ENCODE measurements at places on chromosomes 16 and 17. TPM values are rescaled to one million over a fixed set of nuclear protein-coding genes. Genes with fewer than 3 reads are reported as not detected.
A peak's percentile ranks its signal among the peaks of the same experiment; 100 is the strongest.

The PTGES3L gene
- 1.1 TPM for total RNA-seq

- peak overlapping the region; percentile 49 for H3K27ac ChIP-seq
- H3K27me3 ChIP-seq = no peaks in the 10 kb centered on the region
- H3K4me3 ChIP-seq = no peak overlapping the region
- peaks cover 41% of the 10 kb centered on the region for H3K4me1 ChIP-seq
- no peak for DNase-seq
Observed at GRCh38 chr17:2188971-2189630, 114.5 kb downstream of the SMG6 start.

The CETP gene
- total RNA-seq = 0.32 TPM

The SMG6 gene
- 17.9 TPM for total RNA-seq

The KRTAP2-3 gene
- total RNA-seq = not detected

- DNase-seq = no peak
- no peak overlapping the region for H3K27ac ChIP-seq
- no peaks in the 10 kb centered on the region for H3K4me1 ChIP-seq
- H3K27me3 ChIP-seq = no peaks in the 10 kb centered on the region
Observed at GRCh38 chr16:10813099-10813455, 5.5 kb downstream of the TVP23A start.

DNA sequence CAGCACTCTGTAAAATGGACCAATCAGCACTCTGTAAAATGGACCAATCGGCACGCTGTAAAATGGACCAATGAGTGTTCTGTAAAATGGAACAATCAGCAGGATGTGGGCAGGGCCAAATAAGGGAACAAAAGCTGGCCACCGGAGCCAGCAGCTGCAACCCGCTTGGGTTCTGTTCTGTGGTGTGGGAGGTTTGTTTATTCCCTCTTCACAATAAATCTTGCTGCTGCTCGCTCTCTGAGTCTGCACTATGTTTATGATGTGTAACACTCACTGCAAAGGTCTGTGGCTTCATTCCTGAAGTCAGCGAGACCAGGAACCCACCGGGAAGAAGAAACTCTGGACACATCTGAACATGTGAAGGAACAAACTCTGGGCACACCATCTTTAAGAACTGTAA lies 20.5 kb downstream of the TMEM100 start:
- no peaks in the 10 kb centered on the region for H3K27me3 ChIP-seq
- H3K4me1 ChIP-seq = no peaks in the 10 kb centered on the region
- no peaks in the 10 kb centered on the region for H3K36me3 ChIP-seq
- H3K4me3 ChIP-seq = no peak overlapping the region
- DNase-seq = no peak
- no peak overlapping the region for H3K27ac ChIP-seq

All from esophagus squamous epithelium (tissue), 5 donors.